ENCODE measurements at places on chromosomes 7 and 10. TPM values are rescaled to one million over a fixed set of nuclear protein-coding genes. Genes with fewer than 3 reads are reported as not detected.

CFTR gene
- polyA plus RNA-seq, result not detected

CDK14 gene
- 0.51 TPM for polyA plus RNA-seq

AKR1C4 gene
- polyA plus RNA-seq, result not detected

DNA sequence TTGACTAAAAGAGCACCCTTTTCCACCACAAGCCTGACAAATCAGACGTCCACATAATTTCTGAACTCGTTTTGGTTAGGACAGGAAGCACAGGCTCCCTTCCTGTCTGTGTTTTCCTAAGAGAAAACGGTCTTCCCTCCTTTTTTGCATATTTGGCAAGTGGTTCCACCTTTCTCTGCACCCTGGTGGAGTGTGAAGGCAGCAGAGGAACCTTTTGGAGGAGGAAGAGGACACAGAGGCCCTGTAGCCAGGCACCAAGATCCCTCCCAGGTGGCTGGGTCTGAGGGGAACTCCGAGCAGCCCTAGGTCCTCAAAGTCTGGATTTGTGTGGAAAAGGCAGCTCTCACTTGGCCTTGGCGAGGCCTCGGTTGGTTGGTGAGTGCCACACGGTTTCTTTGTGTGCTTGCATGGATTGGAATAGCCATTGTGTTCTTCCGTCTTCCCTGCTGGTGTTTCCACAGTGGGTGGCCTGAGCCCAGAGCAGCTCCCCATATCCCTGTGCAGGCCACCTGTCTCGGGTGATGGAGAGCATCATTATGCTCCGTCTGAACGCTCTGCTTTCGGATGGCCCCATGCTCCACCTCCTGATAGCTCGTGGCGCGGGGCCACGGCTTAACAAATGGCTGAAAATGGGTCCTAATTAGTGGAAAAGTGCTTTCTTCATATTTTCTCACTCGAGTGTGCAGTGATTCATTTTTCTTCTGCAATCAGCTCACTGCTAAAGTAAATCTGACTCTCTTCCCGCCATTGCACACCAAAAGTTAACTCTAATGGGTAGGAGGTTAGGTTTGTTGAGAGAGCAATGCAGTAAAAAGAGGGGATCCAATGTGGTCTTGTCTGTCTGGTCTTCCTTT, 4.2 kb downstream of the IKZF1 start:
- no peak for DNase-seq

GRCh38 chr7:85736085-85736484, 549.2 kb upstream of the SEMA3D start:
- DNase-seq, result no peak

DNA sequence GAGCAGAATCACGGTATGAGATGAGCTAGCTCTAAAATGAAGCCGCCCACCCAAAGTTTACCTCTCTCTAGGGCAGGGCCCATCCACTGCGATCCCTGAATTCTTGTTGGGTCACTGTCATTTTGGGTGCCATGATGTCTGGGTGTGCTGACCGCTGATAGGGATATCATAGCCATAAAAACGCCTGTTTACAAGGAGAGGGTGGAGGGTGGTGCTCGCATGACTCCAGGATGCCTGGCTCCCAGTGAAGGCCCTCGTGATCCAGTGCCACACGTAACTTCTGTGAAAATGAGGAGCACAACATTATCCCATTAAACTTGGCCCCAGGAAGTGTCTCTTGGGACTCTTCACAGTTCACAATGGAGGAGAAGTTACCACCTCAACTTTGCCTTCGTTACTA, 139.5 kb downstream of the TCF7L2 start:
- DNase-seq, result no peak

- no peak for DNase-seq
These were observed 4.7 kb downstream of the ATP5MF start for GRCh38 chr7:99461221-99461620.

DNA sequence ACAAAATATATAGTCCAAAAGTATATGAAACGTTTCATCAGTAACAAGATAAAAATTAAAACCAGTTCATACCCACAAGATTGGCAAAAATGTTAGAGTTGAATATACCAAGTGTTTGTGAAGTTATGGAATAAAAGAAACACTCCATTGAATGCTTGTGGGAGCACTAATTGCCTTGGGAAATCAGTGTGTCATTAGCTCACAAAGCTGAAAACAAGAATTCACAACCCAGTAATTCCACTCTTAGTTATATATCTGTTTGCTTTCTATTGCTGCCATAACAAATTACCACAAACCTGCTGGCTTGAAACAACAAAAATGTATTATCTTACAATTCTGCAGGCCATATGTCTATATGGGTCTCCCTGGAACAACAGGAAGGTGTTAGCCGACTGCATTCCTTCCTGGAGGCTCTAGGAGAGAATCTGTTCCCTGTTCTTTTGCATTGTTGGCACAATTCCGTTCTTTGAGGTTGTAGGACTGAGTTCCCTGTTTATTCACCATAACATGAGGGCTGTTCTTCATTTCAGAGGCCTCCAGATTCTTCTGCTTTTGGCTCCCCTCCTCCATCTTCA, 45.7 kb downstream of the SEM1 start:
- DNase-seq, result no peak

GRCh38 chr7:69903410-69903809, 305.1 kb downstream of the AUTS2 start:
- no peak for DNase-seq
